ENCODE measurements at places on chromosomes 12 and 14. TPM values are rescaled to one million over a fixed set of nuclear protein-coding genes. Genes with fewer than 3 reads are reported as not detected.

Gene KITLG
- 11.1 TPM for total RNA-seq

Gene FGF6
- not detected for total RNA-seq

Gene KIF26A
- 4.2 TPM for total RNA-seq

Gene ACTN1
- total RNA-seq, result 207 TPM

Gene ANG
- total RNA-seq, result 11.0 TPM

Gene HSPA2
- 40.5 TPM for total RNA-seq

Gene PLEK2
- total RNA-seq, result 25.9 TPM

Gene LUM
- 0.21 TPM for total RNA-seq

Gene IL26
- total RNA-seq, result not detected

Gene PSME2
- total RNA-seq, result 149 TPM

Gene PGF
- total RNA-seq, result 2.5 TPM

Gene LMO3
- not detected for total RNA-seq

Gene ZC2HC1C
- total RNA-seq, result 4.0 TPM

Gene ACSM4
- total RNA-seq, result not detected

Gene AKT1
- total RNA-seq, result 67.0 TPM

Gene C1R
- 27.4 TPM for total RNA-seq

Gene POTEG
- total RNA-seq, result not detected

Gene TBX5
- not detected for total RNA-seq

Gene CREBL2
- 20.6 TPM for total RNA-seq

Gene FAM186B
- 0.11 TPM for total RNA-seq

Gene BDKRB2
- total RNA-seq, result 1.9 TPM

Gene SMCO3
- not detected for total RNA-seq

Gene NEUROD4
- not detected for total RNA-seq

Gene APOF
- not detected for total RNA-seq

Gene SOAT2
- 0.23 TPM for total RNA-seq

Gene HOXC12
- not detected for total RNA-seq

Gene C12orf56
- not detected for total RNA-seq

Gene SRRM4
- total RNA-seq, result not detected

Gene RBMS2
- 16.3 TPM for total RNA-seq

Gene PPFIA2
- total RNA-seq, result not detected

Gene IKZF4
- 3.0 TPM for total RNA-seq

Gene CYP27B1
- 0.86 TPM for total RNA-seq

Gene GPX2
- 281 TPM for total RNA-seq

Gene PIWIL1
- total RNA-seq, result not detected

Gene SLC4A8
- total RNA-seq, result 1.7 TPM

Gene KRT2
- not detected for total RNA-seq

Gene TIMELESS
- total RNA-seq, result 31.9 TPM

Gene FBXW8
- 7.4 TPM for total RNA-seq

Gene RFX4
- total RNA-seq, result not detected

Gene SIX6
- total RNA-seq, result not detected

Gene FBRSL1
- 98.4 TPM for total RNA-seq

Gene ABCB9
- 9.8 TPM for total RNA-seq

Gene SERPINA1
- total RNA-seq, result 0.72 TPM

Gene ANKRD9
- total RNA-seq, result 15.7 TPM

Measured in A549 treated with ZK216348 at 1 μM for 4 hours (cell line).